ENCODE measurements at places on chromosomes 5 and 9.
A peak's percentile ranks its signal among the peaks of the same experiment; 100 is the strongest.

DNA sequence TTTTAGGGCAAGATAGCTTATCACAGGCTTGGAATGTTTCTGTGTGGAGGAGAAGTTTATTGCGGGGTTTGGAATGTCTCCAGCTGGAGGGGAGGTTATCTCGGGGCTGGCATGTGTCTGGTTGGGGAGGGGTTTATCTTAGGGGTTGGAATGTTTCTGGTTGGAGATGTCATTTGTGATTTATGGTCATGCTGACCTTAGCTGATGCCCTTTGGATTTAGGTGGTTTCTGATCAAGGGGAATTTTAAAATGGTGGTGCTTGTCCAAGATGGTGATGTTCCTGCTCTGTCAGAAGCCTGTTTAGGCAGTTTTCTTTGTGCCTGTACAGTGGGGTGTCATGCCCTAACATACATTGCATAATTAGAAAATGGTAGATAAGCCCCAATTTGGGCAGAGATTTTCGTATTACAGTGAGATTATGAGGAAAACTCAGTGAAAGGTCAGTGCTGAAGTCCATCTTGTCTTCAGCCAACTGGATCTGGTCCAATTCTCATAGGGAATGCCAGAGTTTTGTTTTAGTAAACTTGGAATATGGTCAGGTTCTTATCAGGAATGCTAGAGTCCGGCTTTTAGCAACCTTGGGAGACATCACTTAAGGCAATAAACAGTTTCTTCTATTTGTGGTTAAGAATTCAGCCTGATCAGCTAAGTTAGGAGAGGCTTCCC is 14.3 kb downstream of the CDK20 start:
- no peak for DNase-seq

GRCh38 chr9:130860458-130861316 is 25.6 kb downstream of the ABL1 start:
- DNase-seq = peak; percentile 58

- DNase-seq = no peak
Observed at GRCh38 chr5:147448766-147449165, 61.1 kb downstream of the DPYSL3 start.

DNA sequence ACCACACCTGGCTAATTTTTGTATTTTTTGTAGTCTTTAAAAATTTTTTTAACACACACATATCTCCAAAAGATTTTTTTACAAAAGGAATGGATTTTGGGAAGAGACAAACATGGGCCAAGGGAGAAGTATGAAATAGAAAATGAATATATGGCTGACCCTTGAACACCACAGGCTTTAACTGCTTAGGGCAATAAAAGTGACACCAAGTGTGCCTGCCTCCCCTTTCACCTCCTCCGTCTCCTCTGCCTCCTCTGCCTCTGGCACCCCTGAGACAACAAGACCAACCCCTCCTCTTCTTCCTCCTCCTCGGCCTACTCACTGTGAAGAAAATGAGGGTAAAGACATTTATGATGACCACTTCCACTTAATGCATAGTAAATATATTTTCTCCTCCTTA is 483.9 kb downstream of the KDM4C start:
- DNase-seq = no peak

DNA sequence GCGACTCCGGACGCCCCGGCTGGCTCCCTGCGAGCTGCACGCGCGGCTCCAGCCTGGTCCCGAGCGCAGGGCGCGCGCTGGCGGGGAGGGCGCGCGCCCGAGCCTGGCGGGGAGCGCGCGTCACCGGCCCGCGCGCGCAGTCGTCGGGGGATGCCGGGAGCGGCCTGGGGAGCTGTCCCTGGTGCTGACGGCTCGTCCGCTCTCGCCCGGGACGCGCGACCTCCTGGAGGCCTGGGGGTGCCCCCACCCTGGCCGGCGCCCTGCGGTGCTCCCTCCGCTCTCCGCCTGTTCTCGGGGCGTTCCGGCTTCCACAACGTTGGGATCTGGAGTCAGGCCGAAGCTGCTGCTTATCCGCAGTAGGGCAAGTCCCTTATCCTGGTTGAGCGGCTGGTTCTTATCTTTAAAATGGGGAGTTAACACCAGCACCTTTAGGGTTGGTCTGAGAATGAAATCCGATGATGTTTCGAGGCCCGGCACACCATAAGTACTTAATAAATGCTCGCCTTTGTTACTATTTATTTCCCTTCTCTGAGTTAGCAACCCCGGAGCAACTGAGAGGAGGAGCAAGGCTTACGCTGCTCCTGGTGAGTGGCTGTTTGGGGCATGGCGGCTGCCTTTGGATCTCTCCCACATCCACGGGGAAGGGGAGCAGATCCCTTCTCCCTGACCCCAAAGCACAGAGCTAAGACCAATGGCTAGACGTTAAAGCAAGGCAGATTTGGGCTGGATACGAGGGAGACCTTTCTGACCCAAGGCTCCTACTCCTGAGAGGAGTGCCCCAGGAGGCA is at the start of gene FAM163B:
TSS of gene FAM163B (minus strand) at position 79 of the 788 bp plus-strand sequence. CDS start 29,166 bp downstream, outside the sequence.
- peak; percentile 58 for DNase-seq

- DNase-seq = no peak
Observed at GRCh38 chr9:27377147-27377807, 80.3 kb upstream of the EQTN start.

- peak; percentile 39 for DNase-seq
Observed at GRCh38 chr5:1011226-1011631, 2.6 kb downstream of the NKD2 start.

GRCh38 chr9:112493393-112494137 is 6.9 kb downstream of the KIAA1958 start:
- no peak for DNase-seq

DNA sequence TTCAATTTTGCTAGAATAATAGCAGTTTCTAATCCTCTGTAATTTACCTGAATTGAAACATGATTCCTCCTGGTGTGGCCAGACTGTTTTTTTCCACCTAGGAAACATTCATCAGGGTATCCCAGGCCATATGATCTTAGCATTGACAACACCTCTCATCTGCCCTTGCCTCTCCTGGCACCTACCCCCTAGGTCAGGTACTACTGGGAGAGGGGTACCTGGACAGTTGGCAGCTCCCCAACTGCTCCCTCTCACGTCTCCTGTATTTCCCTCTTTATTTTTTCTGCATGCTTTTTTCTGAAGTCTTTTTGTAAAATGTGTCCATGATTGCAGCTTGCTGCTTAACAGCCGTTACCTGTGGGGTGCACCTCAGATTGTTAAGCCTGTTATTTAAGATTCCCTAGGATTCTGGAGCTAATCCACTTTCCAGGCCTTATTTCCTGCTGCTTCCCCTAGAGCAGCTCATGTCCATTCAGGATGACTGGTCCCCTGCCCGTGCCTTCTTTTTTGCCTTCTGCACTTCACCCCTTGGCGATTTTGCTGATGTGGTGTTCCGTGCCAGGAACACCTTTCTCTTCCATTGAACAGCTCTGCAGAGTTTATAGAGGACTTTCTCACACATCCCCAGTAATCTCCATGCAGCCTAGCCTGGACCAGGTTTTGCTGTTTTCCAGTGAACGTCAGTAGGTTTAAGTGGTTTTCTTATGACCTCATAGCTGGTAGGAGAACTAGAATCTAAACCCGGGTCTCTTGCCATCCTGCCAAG is 33.6 kb downstream of the SNX30 start:
- DNase-seq = peak; percentile 4

GRCh38 chr5:60259730-60260129 is 366.2 kb upstream of the PDE4D start:
- no peak for DNase-seq

DNA sequence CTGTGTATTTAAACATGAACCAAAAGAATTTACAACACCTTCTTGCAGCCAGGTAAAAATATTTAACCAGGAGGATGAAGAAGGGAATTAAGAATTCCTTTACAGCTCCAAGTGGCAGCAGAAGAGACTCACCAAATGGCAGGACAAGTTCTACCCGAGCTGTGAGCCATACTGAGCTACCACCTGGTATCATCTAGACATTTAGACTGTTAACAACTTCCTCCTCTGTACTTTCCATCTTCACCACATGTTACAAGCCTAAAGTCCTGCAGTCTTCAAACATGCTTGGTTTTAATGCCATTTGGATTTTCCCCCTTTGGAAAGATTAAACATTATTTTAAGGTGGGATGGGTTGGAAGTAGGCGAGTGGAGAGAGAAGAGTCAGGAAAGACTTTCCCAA is 190.2 kb downstream of the TRPM6 start:
- no peak for DNase-seq

DNA sequence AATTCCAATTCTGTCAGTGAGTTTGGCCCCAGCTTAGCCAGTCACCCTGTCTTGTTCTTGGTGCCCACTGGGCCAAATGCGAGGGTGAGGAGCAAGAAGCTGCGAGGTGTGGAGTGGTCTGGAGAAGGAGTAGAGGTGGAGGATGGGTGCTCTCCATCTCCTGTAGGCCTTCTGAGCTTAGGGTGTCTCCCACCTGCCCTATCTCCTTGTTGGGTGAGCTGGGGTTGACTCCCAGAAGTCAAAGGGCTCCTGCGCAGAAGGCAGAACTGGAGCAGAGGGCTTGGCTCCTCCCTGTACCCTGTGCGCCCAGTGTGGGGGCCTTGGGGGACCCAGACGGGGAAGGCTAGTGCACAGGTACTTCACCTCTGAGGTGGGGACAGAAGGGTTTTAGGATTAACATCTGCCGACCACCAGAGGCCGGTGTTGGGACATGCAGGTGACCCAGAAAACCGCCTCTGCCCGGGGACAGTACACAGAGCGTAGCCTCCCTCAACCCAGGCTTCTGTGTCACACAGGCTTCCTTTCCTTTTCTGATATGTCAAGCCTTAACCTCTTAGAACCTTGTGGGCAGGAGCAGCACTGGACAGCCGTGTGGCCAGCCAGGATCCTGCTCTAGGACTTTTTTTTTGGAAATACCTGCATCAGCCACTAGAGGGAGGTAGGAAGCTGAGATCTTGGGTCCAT is 16.9 kb downstream of the IL5 start:
- DNase-seq = peak; percentile 29

DNA sequence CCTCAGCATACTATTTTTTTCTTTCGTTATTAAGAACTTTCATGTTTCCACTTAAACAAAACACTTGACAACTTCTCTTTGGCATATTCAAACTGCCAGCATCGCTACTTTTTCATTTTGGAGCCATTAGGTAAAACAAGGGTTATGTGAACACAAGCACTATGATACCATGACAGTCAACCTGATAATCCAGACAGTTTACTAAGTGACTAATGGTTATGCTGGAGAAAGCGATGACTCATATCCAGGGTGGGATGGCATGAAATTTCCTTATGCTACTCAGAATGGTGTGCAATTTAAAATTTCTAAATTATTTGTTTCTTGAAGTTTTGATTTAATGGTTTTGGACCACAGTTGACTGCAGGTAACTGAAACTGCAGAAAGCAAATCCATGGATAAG is 29.9 kb upstream of the PRSS3 start:
- no peak for DNase-seq

GRCh38 chr9:17625644-17626388 is 47.0 kb downstream of the SH3GL2 start:
- no peak for DNase-seq

DNA sequence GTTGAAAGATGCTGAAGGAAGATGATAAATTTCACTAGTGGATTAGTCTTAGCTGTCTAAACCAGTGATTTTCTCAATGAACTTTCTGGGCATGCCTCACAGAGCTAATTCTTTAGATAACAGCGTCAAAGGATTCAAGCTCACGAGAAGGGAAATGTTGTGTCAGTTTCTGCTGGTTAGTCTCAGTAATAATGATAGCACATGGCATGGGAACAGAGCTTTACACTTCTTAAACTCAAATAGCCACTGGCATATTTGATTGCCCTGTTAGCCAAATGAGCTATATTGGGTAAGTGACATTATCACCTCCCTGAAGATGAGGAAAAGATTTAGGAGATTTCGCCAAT is 139.3 kb upstream of the NR3C1 start:
- no peak for DNase-seq

DNA sequence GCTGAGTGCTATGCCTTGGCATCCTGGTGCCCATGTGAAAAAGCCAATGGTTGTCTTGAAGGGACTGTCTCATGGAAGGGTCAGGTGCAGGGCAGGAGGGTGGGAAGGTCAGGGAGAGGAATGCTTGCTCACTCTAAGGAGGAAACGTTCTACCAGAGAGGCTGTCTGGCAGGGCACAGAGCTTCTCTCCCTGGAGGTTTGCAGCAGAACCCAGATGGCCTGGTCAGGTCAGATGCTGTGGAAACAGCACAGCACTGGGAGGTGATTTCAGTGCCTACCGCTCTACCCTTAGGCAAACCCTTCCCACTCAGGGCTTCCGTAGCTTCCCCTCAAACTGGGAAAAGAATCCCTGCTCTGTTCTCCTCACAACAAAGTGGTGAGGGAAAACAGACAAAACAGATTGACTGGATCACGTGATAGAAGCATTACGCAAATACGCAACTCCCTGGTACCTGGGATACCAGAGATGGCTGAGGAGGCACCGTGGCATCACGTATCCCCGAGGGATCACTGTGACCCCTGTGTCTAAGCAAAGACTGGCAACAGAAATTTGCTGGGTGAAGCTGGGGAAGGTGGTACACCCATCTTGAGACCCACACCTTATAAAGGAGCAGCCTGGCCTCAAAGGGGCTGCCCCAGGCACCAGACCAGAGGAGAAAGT is 3.9 kb upstream of the MGAT1 start:
- no peak for DNase-seq

GRCh38 chr9:126763130-126763764 is 41.6 kb upstream of the ZBTB43 start:
- DNase-seq = no peak

DNA sequence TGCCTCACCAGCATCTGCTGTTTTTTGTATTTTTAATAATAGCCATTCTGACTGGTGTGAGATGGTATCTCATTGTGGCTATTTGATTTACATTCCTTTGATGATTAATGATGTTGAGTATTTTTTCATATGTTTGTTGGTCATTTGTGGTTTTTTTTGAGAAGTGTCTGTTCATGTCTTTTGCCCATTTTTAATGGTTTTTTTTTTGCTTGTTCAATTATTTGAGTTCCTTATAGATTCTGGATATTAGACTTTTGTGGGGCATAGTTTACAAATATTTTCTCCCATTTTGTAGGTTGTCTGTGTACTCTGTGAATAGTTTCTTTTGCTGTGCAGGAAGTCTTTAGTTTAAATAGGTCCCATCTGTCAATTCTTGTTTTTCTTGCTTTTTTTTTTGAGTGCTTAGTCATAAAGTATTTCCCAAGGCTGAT is 148.1 kb downstream of the NPR3 start:
- DNase-seq = no peak

DNA sequence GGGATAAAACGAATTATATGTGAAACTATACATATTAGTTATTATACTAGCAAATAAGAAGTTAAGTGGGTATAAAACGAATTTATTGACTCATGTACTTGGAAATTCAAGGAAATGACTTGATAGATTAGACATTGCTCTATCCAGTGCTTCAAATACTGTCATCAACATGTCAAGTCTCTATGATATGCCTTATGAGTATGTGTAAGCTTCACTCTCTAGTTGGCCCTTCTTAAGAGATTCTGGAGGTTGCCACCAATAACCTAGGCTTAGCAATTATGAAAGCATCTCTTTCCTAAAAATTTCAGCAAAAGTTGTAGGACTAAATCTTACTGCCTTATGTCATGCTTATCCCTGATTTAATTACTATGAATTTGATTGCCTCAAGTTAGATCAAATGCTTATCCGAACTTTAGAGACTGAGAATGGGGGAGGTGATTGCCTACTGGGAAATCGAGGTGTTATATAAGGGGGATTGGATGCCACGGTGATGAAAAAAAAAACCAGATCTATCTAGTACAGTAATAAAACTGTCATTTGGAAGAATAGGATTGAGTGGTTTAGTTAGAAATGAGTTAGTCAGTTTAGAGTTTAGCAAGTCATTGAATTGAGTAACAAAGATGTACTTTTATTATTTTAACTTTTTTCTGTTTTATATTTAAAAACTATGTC is 46.9 kb downstream of the CSNK1G3 start:
- no peak for DNase-seq

- DNase-seq = no peak
Observed at GRCh38 chr5:133358271-133358670, 254.1 kb downstream of the FSTL4 start.

GRCh38 chr9:91946653-91947488 is 3.2 kb downstream of the ROR2 start:
- DNase-seq = no peak
